NCI-H2081 (cell line): ENCODE measurements at places on chromosomes 4 and X.

- no peak for DNase-seq
Observed at GRCh38 chrX:130091980-130092522, 18.2 kb downstream of the ELF4 start.

- DNase-seq: peak; percentile 35
Observed at GRCh38 chr4:97238956-97239666, 904.2 kb downstream of the STPG2 start.

DNA sequence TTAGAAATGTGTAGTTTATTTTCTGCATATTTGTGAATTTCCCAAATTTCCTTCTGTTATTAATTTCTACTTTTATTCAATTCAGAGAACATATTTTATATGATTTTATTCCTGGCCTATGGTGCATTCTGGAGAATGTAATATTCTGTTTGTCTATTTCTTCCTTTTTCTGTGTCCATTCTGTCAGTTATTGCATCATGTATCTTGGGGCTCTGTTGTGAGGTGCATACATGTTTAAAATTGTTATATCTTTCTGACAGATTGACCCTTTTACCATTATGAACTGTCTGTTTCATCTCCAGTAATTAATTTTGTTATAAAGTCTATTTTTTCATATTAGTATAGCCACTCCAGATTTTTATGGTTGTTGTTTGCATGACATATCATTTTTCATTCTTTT, 96.9 kb upstream of the CITED1 start:
- DNase-seq: no peak

GRCh38 chr4:26765515-26765914, 95.1 kb upstream of the STIM2 start:
- no peak for DNase-seq

- no peak for DNase-seq
Observed at GRCh38 chr4:169617306-169617705, 3.1 kb upstream of the CLCN3 start.

DNA sequence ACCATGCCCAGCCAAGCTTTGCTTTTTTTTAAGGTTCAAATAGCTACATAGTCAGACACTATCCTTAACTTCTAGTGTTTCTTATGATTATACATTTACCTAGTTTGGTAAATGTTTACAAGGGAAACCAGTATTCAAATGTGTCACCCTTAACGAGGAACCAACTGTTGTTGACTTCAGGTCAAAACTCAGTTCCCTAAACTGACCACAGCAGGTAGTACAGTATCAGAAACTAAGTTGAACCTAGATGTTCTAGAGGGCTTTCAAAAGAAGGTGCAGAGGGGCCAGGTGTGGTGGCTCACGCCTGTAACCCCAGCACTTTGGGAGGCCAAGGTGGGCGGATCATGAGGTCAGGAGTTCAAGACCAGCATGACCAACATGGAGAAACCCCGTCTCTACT, 11.3 kb downstream of the GPC4 start:
- no peak for DNase-seq
